RPMI8226 (cell line): ENCODE measurements at places on chromosomes 4 and X.

DNA sequence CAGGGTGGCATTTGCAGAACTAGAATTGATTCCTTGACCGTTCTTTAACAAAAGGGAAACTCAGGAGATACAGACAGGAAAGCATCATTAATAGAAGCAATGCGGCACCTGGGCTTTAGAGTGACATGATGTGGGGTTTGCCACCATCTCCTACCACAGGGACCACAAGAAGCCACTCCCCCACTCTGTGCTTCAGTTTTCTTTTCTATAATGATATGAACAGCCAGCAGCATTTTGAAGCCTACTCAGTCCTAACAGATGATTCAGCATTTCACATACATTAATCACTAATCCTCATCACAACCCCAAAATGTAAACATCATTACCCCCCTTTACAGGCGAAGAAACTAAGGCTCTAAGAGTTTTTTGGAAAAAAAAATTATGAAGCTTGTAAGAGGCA, 22.9 kb downstream of the CCDC149 start:
- DNase-seq: no peak

GRCh38 chrX:130468395-130468923, 66.7 kb downstream of the RBMX2 start:
- DNase-seq: no peak

GRCh38 chr4:115293093-115293462, 179.7 kb upstream of the NDST4 start:
- no peak for DNase-seq

DNA sequence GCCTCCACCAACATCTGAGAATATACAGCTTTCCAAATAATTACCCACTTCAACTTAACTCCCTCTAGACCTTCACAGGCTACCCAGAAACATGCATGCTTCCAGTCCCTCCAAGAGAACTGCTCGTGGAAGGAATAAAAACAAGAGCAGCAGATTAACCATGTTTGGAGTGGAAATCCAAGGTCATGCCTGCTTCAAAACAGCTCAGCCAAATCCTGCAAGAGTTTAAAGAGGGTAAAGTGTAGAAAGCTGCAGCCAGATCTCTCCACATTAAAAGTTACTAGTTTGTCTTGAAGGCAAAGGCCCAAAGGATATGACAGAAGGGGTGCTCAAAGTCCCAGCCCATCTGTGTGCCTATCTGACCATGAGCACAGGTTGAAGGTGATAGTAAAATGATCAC, 139.3 kb downstream of the RNF150 start:
- no peak for DNase-seq

DNA sequence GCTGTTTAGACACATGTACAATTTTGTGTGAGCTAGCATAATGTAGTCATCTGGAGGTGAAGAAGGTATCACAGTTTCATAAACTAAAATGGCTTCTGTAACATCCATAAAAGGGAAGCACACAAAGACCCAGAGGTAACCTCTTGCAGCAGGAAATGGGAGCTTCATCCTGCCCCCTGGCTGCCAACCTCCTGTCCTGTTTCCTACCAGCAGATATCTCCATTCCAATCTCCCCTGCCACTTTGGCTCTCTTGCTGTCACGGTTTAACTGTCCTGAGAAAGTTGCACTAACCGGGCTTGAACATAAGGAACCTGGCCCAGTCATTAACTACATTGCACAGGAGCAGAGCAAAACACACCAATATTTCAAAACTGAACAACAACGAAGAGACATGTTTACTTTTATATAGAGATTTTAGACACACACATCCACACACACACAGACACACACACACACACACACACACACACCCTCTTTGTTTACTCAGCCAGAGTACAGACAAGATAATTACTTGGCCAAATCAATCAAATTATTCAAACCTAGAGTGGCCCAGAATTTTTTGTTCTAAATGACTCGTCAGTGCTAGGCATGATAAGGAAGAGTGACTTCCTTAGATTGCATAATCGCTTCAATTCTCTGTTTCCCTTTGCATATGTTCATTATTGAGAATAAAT, 24.2 kb downstream of the MID2 start:
- DNase-seq: no peak

GRCh38 chrX:134364711-134365110, 95.3 kb upstream of the HPRT1 start:
- no peak for DNase-seq

DNA sequence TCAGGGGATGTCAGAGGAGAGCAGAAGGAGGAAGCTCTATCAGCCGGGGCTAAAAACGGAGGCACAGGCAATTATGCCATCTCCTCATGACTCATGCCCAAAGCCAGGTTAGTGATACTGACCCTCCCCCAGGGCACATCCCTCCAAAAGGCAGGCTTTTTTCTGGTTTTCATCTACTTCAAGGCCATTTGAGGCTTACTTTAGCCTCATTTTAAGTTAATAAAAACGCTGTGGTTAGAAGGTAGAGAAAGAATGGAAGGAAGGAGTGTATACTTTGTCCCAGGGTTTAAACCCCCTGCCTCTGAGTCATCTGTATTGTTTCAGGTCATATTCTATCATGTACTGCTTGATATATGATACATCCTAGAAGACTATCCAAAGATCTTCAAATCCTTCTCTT, 89.7 kb upstream of the NDP start:
- no peak for DNase-seq

- no peak for DNase-seq
Measured at GRCh38 chrX:130702867-130703707, 199.9 kb downstream of the ENOX2 start.

GRCh38 chr4:123409334-123409733, 12.7 kb downstream of the SPRY1 start:
- no peak for DNase-seq

GRCh38 chr4:173910891-173911290, 372.6 kb downstream of the FBXO8 start:
- DNase-seq: no peak

- no peak for DNase-seq
Measured at GRCh38 chr4:126446917-126447316, 1132.2 kb downstream of the FAT4 start.

GRCh38 chr4:100289530-100289888, 99.2 kb upstream of the DDIT4L start:
- no peak for DNase-seq

- DNase-seq: peak; percentile 42
Measured at GRCh38 chrX:106481341-106481740, 130.4 kb upstream of the RADX start.

DNA sequence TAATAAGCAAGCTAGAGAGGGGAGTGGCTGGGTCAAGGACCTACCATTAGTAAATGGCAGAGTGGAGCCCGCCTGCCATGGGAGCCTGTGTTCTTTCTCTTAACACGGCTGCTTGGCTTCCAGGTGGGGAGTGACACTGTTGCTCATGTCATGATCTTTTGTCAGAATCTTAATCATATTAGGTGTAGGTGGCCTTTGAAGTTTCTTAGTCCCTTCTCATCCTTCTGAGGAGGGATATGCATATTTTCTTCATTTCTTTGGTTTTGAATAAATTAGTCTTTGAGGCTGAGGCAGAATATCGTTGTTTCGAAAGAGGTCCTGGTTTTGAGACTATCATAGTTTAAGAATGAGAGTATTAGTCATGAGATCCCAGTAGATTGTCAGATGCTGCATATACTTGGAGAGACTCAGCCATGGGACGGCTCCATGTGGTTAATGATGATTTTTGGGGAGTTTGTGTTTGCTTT, 28.9 kb downstream of the SNX25 start:
- DNase-seq: no peak

DNA sequence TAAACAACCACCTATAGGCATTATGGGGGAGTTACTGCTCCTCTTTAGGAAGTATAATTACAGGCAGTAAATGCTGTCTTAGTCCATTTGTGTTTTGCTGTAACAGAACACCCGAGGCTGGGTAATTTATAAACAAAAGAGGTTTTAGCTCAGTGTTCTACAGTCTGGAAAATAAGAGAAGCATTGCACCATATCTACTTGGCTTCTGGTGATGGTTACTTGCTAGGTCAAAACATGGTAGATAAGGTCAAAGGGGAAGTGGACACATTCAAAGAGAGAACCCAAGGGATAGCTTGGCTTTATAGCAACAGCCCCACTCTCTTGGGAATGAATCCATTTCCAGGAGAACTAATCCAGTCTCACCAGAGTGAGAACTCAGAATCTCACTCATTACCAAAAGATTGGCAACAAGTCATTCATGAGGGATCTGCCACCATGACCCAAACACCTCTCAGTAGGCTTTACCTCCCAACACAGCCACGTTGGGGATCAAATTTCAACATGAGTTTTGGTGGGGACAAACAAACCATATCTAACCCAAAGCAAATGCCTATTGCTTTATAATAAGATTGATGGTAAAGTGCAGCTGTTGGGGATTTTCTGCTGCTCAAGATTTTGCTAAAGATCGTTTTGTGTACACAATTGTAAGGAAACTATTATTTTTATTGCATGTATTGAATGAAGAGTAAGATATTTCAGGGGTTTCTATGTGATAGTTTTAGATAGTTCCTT, 32.6 kb downstream of the STAG2 start:
- no peak for DNase-seq

GRCh38 chr4:79540143-79540542, 132.1 kb upstream of the GK2 start:
- DNase-seq: no peak

GRCh38 chr4:5609306-5610007, 98.9 kb downstream of the EVC2 start:
- DNase-seq: no peak

GRCh38 chr4:173074501-173074946, 94.1 kb upstream of the GALNT7 start:
- peak; percentile 31 for DNase-seq

GRCh38 chr4:65973186-65973585, 302.9 kb upstream of the EPHA5 start:
- DNase-seq: no peak

DNA sequence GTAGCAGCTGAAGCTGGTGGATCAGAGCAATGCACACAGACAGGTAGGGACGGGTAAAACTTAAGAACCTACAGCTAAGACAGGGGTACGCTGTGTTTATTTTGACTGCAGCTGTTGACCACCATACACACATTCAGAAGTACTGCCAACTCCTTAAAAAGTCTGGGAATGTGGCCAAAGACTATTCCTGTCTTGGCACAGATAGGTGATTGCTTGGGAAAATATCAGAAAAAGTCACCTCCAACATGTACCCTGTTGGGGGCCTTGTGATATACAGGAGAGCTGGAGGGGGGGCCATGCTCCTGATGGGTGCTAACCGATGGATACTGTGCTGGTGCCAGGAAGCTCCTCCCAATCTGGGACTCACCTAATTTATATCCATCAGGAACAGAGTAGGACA, 121.2 kb downstream of the VCX2 start:
- no peak for DNase-seq

DNA sequence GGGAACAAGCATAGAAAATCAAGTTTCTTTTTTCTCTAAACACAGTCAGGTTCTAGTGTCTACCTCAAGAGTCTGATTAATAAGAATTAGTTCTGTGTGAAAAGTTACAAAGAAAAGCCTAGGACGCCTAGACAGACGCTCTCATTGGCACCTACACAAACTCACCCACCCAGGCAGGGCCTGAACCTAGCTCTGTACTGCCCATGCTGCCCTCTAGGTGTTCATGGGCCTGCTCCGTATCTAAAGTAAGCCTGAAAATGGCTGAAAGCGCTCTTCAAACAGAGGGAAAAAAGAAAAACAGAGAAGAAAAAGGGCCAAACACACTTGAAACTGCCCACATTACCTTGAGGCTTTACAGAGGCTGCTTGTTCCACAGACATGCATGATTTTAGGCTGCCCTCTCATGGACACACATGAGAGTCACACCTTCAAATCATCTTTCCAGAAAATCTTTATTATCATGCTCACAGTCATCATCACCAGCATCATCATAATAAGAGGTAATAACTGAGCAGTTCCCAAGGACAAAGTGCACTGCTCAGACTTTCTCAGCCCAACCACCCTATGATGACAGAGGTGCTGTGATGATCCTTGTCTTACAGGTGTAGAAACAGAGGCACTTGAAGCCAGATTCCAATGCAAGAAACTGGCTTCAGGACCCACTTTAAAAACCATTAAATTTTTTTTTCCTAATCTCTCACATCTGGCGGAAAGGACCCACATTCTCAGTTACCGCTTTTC, 49.6 kb downstream of the MAP7D2 start:
- DNase-seq: peak; percentile 59

DNA sequence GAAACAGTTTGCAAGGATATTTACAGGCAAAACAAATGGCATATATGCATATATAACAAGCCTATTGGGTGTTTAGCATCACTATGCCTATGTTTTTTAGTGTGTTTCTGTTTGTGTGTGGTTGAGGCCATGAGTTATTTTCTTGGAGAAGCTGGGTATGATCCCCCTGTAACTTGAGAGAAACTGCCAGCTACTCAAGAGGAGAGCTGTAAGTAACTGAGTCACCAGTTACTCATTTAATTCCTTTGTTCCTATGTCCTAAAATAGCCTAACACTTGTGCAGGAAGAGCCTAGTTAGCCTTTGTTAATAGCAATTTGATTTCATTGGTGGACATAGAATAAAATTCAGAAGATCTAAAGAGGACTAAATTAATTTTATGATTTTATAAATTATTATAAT, 79.1 kb downstream of the PWWP3B start:
- DNase-seq: no peak

DNA sequence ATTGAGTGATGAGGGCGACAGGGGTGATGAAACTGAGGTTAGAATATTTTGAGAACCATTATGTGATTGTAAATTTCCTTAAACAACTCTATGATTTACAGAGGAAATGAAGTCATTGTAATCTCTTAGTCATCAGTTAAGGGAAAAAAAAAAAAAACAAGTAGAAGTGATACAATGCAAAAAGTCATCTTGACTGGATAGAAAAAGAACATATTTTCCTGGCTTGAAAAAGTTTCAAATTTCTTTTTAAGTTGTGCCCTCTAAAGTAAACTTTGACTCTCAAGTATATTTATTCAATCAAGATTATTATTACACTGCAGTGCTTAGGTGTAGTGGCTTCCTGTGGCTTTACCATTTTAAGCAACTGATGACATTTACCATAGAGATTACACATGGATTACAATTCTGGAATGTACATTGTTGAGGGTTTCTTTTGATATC, 40.6 kb downstream of the GABRB1 start:
- no peak for DNase-seq

GRCh38 chrX:115259238-115259875, 25.5 kb upstream of the LRCH2 start:
- no peak for DNase-seq

GRCh38 chrX:42680666-42681065, 97.3 kb downstream of the PPP1R2C start:
- DNase-seq: no peak

DNA sequence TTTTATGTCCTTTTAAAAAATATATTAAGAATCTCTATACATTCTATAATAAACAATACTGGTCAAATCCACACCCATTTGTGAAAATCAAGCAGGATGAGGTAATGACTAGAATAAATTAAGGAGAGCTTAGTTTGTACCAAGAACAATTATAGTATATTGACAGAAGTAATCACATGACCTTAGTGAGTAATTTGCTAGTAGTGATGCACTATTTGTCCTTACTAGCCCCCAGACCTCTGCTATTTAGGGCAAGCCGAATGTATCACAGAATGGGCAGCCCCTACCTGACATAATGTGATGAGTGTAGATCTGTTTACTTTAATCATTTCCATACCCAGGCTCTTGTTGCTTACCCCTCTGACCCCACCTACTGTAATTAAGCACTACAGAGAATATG, 15.8 kb downstream of the ATP1B4 start:
- no peak for DNase-seq
